CD8-positive, alpha-beta memory T cell (primary cell): ENCODE measurements at places on chromosomes 5 and 9.

DNA sequence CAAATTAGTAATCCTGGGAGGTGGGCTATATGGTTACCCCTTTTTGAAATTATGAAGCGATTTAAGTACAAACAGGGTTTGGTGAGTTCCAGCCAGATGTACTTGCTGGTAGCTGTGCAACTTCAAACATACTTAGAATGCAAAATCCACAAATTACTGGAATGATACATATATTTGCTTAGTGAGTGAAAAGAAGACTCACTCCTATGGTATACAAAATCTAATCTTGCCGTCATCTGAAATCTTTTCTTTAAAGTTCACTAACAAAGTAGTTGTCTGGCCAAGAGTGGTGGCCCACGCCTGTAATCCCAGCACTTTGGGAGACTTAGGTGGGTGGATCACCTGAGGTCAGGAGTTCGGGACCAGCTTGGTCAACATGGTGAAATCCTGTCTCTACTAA, 64.9 kb upstream of the TJP2 start:
- no peak overlapping the region for H3K4me3 ChIP-seq
- H3K4me1 ChIP-seq = no peaks in the 10 kb centered on the region
- no peaks in the 10 kb centered on the region for H3K36me3 ChIP-seq

DNA sequence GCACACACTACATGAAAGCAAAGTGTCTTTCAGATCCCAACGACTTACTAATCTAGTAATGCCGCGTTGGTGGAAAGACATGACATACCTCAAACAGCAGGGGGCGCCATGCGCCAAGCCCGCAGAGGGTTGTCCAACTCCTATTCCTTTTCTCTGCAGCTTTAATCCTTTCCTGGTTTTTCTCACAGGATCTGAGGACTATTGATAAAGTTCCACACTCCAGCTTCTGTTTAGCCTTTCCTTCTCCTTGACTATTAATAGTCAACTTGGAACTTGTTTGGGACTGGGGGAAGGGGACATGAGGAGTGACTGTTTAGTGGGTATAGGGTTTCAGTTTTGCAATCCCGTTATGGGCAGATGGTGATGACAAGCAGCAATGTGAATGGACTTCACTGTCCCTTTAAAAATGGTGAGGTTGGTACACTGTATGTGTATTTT, 62.9 kb downstream of the OTULIN start:
- no peaks in the 10 kb centered on the region for H3K27me3 ChIP-seq
- H3K27ac ChIP-seq = no peak overlapping the region
- no peaks in the 10 kb centered on the region for H3K4me1 ChIP-seq
- H3K36me3 ChIP-seq = peaks cover 6% of the 10 kb centered on the region
- no peak overlapping the region for H3K4me3 ChIP-seq

GRCh38 chr5:169827769-169828168, 152.5 kb downstream of the INSYN2B start:
- no peak overlapping the region for H3K4me3 ChIP-seq
- DNase-seq = no peak
- no peaks in the 10 kb centered on the region for H3K36me3 ChIP-seq
- no peaks in the 10 kb centered on the region for H3K4me1 ChIP-seq

DNA sequence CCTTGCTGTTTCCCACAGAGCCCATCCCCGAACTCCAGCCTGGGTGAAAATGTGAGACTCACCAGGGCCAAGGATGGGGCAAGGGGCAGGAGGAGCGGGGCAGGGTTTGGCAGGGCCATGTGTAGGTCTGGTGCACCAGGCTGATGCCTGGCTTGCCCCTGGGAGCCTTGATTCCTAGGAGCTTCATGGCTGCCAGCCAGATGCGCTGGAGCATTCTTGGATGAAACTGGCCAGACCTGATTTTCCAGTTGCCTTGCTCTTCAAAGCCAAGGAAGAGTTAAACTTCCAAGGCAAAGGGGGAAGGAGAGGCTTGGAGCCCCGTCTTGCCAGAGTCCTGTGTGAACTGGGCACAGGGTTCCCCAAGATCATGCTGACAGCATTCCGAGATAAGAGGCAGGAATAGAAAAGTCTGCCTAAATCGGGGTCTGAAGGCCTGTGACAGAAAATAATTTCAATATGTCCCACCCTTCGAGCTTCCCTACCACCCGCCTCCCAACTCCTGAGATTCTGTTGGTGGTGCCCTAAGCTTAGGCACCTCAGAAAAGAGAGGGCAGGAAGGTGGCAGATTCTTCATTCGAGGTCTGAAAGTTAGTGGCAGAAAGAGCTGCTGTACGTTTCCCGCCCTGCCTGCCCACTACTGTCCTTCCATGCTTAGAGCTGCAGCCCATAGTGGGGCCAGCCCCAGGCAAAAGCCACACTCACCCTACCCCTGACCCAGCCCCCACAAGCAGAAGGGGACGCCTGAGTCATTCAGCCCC, 20.4 kb downstream of the FAT2 start:
- H3K27ac ChIP-seq = no peak overlapping the region
- H3K27me3 ChIP-seq = no peaks in the 10 kb centered on the region
- no peaks in the 10 kb centered on the region for H3K4me1 ChIP-seq
- no peaks in the 10 kb centered on the region for H3K36me3 ChIP-seq
- no peak for DNase-seq

GRCh38 chr5:107646418-107646817, 24.3 kb downstream of the EFNA5 start:
- no peak overlapping the region for H3K4me3 ChIP-seq
- no peak overlapping the region for H3K27ac ChIP-seq
- no peak for DNase-seq
- H3K4me1 ChIP-seq = no peaks in the 10 kb centered on the region
- no peaks in the 10 kb centered on the region for H3K36me3 ChIP-seq

DNA sequence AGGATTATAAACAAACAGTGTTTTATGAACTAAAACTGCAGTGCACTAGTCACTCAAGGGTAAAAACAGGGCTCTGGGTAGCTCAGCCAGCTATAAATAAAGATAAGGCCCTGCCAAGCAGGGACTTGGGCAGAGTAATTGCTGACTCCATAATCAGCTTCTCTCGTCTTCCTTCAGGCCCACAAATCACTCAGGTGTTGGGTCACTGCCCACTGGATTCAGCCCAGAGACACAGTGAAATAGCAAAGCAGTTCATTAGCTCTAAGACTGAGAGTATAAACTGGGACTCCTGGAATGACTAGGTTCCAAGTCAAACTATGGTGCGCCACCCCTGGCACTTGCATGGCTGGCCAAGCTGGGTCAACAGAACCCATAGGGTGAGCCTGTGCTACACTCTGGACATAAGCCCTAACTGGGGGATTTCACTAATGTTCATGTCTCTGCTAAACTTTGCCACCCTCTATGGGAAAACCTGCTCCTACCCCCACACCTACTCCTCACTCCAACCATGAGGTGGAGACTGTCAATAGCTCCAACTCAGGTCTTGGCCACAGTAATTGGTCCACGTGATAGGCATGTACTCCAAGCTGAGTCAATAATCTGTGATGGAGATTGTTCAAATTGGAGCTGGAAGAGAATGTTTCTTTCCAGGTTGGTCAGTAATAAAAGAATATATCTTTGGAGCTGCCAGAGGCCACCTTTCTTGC, 158.5 kb downstream of the SLIT3 start:
- no peaks in the 10 kb centered on the region for H3K27me3 ChIP-seq
- no peaks in the 10 kb centered on the region for H3K4me1 ChIP-seq
- no peak for DNase-seq
- H3K4me3 ChIP-seq = no peak overlapping the region
- no peak overlapping the region for H3K27ac ChIP-seq
- no peaks in the 10 kb centered on the region for H3K36me3 ChIP-seq

GRCh38 chr5:26674846-26675245, 363.5 kb downstream of the CDH9 start:
- no peaks in the 10 kb centered on the region for H3K4me1 ChIP-seq
- no peak for DNase-seq
- no peak overlapping the region for H3K27ac ChIP-seq
- no peaks in the 10 kb centered on the region for H3K36me3 ChIP-seq
- no peak overlapping the region for H3K4me3 ChIP-seq
- no peaks in the 10 kb centered on the region for H3K27me3 ChIP-seq

- H3K27me3 ChIP-seq = no peaks in the 10 kb centered on the region
- no peaks in the 10 kb centered on the region for H3K4me1 ChIP-seq
- H3K27ac ChIP-seq = no peak overlapping the region
- no peak for DNase-seq
- no peak overlapping the region for H3K4me3 ChIP-seq
Observed at GRCh38 chr9:93846349-93846748, 108.8 kb downstream of the BARX1 start.

- no peaks in the 10 kb centered on the region for H3K36me3 ChIP-seq
- H3K4me3 ChIP-seq = no peak overlapping the region
- no peaks in the 10 kb centered on the region for H3K4me1 ChIP-seq
- no peak overlapping the region for H3K27ac ChIP-seq
- DNase-seq = no peak
Observed at GRCh38 chr5:176754376-176754973, 55.9 kb upstream of the UNC5A start.

DNA sequence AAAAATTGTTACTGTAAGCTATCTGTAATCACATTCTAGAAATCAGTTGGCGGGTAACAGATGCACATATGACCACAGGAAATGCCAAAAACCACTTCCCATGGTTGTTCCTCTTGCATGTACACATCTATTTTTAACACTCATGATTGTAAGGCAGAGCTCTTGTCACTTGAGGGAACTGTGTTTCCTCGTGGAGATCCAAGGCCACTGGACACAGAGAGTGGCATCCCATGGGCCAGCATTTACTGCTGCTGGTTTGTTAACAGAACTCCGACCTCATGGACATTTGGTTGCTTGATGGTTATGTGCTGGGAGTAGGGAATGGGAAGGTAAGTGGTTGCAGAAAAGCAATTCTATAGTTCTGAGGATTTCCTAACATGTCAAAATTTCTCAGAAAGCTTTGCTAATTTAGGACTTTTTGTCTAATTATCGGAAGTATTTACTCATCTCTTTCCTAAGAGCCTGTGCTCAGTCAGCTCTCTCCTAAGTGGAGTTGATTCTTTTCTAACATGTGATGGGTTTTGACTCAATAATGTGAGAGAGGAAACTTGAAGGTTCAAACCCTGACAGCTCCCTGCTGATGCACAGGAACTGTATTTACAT, 202.0 kb upstream of the NR3C1 start:
- no peaks in the 10 kb centered on the region for H3K27me3 ChIP-seq
- H3K36me3 ChIP-seq = no peaks in the 10 kb centered on the region
- no peak overlapping the region for H3K4me3 ChIP-seq
- peaks cover 15% of the 10 kb centered on the region for H3K4me1 ChIP-seq
- DNase-seq = peak; percentile 36

- no peak overlapping the region for H3K4me3 ChIP-seq
- H3K27me3 ChIP-seq = no peaks in the 10 kb centered on the region
- no peaks in the 10 kb centered on the region for H3K36me3 ChIP-seq
- no peak for DNase-seq
Observed at GRCh38 chr9:98129451-98129881, 10.4 kb upstream of the TRIM14 start.

GRCh38 chr9:38234479-38235170, 157.9 kb upstream of the ALDH1B1 start:
- H3K4me3 ChIP-seq = no peak overlapping the region
- no peak overlapping the region for H3K27ac ChIP-seq
- H3K27me3 ChIP-seq = no peaks in the 10 kb centered on the region
- no peaks in the 10 kb centered on the region for H3K4me1 ChIP-seq

- no peak overlapping the region for H3K4me3 ChIP-seq
- H3K27ac ChIP-seq = no peak overlapping the region
- H3K27me3 ChIP-seq = no peaks in the 10 kb centered on the region
Observed at GRCh38 chr9:94805585-94805984, 79.1 kb downstream of the AOPEP start.

- H3K36me3 ChIP-seq = no peaks in the 10 kb centered on the region
- H3K27me3 ChIP-seq = no peaks in the 10 kb centered on the region
- H3K4me1 ChIP-seq = no peaks in the 10 kb centered on the region
- H3K4me3 ChIP-seq = no peak overlapping the region
Observed at GRCh38 chr9:38417003-38417945, 7.0 kb downstream of the IGFBPL1 start.

- no peaks in the 10 kb centered on the region for H3K27me3 ChIP-seq
- DNase-seq = no peak
- H3K4me1 ChIP-seq = no peaks in the 10 kb centered on the region
- no peak overlapping the region for H3K27ac ChIP-seq
- H3K36me3 ChIP-seq = no peaks in the 10 kb centered on the region
Observed at GRCh38 chr5:102532123-102532522, 33.3 kb upstream of the SLCO6A1 start.

DNA sequence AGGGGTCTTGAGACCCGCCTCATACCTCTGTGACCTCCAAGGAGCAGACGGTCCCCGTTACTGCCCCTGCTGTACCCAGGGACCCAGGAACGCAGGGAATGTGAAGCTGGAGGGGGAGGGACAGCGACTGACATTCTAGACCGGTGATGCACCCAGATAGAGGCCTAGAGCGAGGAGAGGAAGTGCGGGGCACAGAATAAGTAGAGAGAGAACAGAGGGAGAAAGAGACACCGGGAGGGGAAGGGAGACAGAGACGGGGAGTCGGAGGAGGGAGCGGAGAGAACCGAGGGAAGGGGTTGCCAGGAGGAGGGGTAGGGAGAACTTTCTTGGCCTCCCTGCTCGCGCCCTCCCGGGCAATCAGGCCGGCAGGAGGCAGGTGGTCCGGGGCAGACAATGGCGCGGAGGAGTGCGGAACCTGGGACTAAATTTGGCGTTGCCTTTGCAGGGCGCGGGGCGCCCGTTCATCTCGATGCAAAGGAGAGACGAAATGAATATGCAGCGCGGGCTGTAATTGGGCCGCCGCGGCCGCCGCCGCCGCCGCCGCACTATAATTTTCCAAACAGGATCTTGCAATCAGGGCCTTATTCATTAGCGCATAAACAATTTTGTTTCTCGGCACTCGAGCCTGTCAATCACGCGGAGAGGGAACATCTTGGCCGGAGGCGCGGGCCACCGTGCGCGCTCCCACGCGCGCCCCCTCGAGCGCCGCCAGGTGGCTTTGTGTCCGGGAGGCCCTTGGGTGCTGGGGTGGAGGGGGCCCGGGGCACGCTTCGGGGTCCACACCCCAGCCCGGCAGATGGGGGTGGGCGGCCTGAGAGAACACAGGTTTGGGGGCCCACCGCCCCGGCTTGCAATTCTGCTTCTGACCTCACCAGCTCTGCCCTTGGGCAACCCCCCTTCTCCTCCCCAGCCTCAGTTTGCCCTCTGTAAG, 33.0 kb downstream of the NDUFA8 start:
- H3K4me3 ChIP-seq = peak overlapping the region; percentile 26
- H3K36me3 ChIP-seq = no peaks in the 10 kb centered on the region
- peaks cover 5% of the 10 kb centered on the region for H3K4me1 ChIP-seq

DNA sequence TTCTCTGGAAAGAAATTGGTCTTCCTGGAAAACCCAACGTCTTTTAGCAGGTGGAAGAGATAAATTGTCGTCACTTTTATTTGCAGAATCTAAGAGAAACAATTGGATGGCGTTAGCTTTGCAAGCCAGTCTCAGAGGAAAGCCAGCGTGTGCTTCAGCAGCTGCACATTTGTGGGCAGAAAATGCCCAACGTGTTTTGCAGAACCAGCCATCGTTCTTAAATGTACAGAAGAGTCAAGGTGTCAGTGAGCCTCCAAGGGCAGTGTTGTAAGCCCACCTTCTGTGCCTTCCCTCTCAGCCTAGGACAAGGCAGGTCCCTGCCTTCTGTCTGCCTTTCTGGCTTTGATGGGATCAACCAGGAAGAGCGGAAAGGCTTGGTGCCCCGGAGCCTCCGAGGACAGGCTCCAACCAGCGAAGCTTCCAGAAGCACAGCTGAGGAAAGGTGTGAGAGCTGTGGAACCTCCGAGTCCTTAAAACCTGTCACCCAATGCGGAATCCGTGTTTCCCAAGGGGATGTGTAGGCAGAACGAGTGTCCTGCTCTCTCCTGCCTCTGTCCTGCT, 116.0 kb upstream of the IRX2 start:
- H3K4me1 ChIP-seq = no peaks in the 10 kb centered on the region
- H3K4me3 ChIP-seq = no peak overlapping the region
- H3K27ac ChIP-seq = no peak overlapping the region
- no peak for DNase-seq

GRCh38 chr5:153460421-153460820, 30.0 kb upstream of the GRIA1 start:
- DNase-seq = no peak
- no peaks in the 10 kb centered on the region for H3K27me3 ChIP-seq
- H3K4me3 ChIP-seq = no peak overlapping the region
- H3K27ac ChIP-seq = no peak overlapping the region
- H3K4me1 ChIP-seq = no peaks in the 10 kb centered on the region
- no peaks in the 10 kb centered on the region for H3K36me3 ChIP-seq
